ENCODE measurements at places on chromosomes 2 and 18. TPM values are rescaled to one million over a fixed set of nuclear protein-coding genes. Genes with fewer than 3 reads are reported as not detected.

The RGPD4 gene
- total RNA-seq = not detected

The AMER3 gene
- total RNA-seq = not detected

The RNF152 gene
- total RNA-seq = 3.6 TPM

The FOXI3 gene
- not detected for total RNA-seq

The THAP4 gene
- 40.0 TPM for total RNA-seq

The DNAJC5G gene
- total RNA-seq = not detected

The FBXO41 gene
- 5.2 TPM for total RNA-seq

The EFR3B gene
- total RNA-seq = 42.1 TPM
